ENCODE measurements at places on chromosomes 5 and 9. TPM values are rescaled to one million over a fixed set of nuclear protein-coding genes. Genes with fewer than 3 reads are reported as not detected.

TMEM215 gene
- total RNA-seq = not detected

OTULIN gene
- total RNA-seq = 31.1 TPM

SHOC1 gene
- under 0.01 TPM for total RNA-seq

SQSTM1 gene
- 892 TPM for total RNA-seq

INSL6 gene
- total RNA-seq = 0.64 TPM

SPATA31A3 gene
- total RNA-seq = not detected
